ENCODE measurements at places on chromosomes 3 and 15. TPM values are rescaled to one million over a fixed set of nuclear protein-coding genes. Genes with fewer than 3 reads are reported as not detected.
A peak's percentile ranks its signal among the peaks of the same experiment; 100 is the strongest.

GRCh38 chr3:123620343-123620742 is 35.5 kb upstream of the HACD2 start:
- no peak for DNase-seq

EXOG gene
- 16.6 TPM for total RNA-seq

SCG3 gene
- not detected for total RNA-seq

- no peak for DNase-seq
Measured at GRCh38 chr15:41827290-41827879, 507 bp upstream of the JMJD7 start.

CCR5 gene
- 0.31 TPM for total RNA-seq

DNA sequence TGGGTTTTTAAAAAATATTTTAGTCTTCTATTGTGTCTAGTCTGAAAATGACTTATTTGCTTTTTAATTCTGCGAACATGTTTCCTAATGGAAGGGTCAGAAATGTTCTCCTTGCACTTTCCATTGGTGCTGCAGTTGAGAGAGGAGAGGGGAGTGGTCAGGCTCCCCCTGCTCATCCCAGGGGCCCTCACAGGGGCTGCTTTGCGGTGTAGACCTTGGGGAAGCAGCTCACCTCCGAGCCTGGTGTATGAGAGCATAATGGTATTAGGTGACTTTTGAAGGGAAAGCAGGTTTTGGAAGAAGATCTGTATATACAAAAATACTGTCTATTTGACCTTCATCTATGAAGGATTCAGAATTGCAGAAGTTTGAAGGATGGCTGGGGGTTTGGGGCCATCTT is 28.3 kb downstream of the APBA2 start:
- DNase-seq: no peak

LCTL gene
- not detected for total RNA-seq

SLC12A8 gene
- total RNA-seq: not detected

GRCh38 chr15:28897861-28898585 is 12.2 kb downstream of the APBA2 start:
- no peak for DNase-seq

DNA sequence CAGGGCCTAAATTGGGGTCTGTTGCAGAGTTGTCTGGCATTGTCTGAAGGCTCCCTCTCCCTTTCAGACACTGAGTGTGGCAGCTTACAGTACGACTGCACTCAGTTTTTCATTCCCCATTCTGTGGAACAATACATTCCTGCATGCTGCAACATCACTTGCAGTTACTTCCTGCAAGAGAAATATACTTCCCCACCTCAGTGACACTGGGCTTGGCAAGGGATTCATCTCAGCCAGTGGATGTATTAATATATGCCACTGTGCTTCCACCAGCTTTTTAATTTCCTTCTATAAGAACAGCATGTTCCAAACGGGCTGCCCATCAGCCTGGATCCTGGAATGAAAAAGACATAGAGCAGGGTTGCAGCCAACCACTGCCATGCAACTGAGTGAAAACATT is 23.1 kb downstream of the B3GALNT1 start:
- peak; percentile 53 for DNase-seq

- DNase-seq: no peak
Measured at GRCh38 chr15:68184616-68185480, 20.3 kb downstream of the CALML4 start.

- DNase-seq: no peak
Measured at GRCh38 chr3:43766672-43767465, 76.1 kb downstream of the ABHD5 start.

ADGRG7 gene
- total RNA-seq: not detected

MINDY4B gene
- total RNA-seq: not detected

- no peak for DNase-seq
Measured at GRCh38 chr15:90354986-90355385, 2.9 kb downstream of the ZNF774 start.

GRCh38 chr3:54177816-54178215 is 55.5 kb downstream of the CACNA2D3 start:
- DNase-seq: no peak

NOP10 gene
- 354 TPM for total RNA-seq

LSG1 gene
- 38.4 TPM for total RNA-seq

DNA sequence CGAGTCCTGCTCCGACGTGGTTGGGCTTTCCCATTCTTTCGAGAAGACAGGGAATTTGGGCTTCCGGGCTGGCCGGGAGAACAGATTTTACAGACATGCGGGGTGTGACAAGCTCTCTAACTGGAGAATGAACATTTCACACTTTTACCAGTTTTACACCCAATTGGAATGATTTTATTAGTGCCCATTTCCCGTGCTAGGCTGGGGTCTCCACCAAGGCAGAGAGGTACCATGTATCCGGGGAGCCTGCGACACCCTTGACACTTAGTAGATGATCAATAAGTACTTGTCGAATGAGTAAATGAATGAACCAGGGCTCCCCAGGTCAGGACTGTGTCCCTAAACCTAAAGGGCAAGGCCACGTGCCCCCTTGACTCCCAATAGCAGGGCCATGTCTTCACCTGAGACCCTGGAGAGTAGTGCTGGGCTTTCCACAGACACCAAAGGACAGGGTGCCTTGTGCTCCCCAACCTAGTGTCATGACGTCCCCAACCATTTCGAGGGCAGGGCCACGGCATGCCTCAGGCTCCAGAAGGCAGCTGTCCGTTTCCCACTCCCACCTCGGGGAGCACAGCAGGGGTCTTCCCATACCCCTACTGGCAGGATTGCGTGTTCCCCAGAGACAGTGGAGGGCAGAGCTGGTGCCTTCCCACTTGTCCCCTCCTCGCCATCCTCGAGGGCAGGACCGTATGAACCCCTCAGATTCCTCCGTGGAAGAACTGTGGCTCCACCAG is 679 bp upstream of the MYD88 start:
- DNase-seq: peak; percentile 23

GRCh38 chr3:124653797-124654469 is 76.3 kb upstream of the UMPS start:
- no peak for DNase-seq

GRCh38 chr3:41362638-41363559 is 163.6 kb downstream of the CTNNB1 start:
- DNase-seq: peak; percentile 11

DNA sequence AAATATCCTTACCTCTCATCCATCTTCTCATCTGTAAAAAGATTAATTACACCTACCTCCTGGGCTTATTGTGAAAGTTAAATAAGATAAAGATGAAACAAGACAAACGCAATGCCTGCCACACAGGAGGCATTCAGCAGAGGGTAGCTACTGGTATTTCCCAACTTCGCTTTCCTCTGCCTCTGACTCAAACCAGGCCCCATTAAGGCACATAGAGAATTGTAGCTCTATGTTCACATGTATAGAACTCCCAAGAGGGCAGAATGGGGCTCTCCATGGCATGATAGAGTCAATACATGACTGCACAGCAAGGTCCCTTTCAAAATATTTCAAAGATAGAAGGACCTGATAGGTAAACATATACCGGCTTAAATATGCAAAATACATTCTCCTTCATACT is 1.4 kb downstream of the LYSMD2 start:
- DNase-seq: peak; percentile 51

- DNase-seq: no peak
Measured at GRCh38 chr3:51708216-51708845, 1.5 kb downstream of the GRM2 start.

CD200 gene
- total RNA-seq: not detected

FES gene
- 0.64 TPM for total RNA-seq

DNA sequence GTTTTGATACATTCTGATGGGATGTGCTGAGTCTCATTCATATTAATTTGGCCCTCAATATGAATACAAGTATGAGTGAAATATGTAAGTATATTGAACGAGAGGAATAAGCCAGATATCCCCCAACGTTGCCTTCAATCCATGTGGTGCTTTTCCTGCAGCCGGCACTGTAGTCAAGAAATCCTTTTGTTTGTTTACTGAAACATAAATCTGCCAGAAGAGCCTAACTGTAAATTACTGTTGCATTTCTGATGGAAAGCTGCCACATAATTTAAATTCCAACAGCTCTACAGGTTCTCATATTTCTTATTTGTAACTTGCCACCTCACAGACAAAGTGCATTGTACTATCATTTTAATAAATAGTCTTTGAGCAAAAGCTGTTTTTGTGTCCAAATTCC is 314.0 kb downstream of the KBTBD8 start:
- no peak for DNase-seq

DNA sequence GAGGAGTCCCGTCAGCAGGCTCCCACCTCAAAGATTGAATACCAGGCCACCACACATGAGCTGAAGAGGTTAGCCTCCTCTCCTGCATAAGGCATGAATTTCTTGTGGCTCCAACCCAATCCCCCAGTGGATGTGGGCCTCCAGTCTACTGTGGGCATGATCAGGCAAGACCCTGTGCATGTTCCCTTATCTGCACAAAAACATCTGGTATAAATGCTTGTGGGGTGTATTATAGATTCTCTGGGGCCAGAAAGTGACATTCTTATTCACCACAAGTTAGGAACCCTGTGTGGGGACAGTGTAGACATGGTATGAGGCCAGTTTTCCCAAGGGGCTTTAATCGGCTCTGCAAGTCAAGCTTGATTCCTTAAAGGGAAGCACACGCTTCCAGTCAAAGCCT is 18.2 kb upstream of the UBP1 start:
- no peak for DNase-seq

DNA sequence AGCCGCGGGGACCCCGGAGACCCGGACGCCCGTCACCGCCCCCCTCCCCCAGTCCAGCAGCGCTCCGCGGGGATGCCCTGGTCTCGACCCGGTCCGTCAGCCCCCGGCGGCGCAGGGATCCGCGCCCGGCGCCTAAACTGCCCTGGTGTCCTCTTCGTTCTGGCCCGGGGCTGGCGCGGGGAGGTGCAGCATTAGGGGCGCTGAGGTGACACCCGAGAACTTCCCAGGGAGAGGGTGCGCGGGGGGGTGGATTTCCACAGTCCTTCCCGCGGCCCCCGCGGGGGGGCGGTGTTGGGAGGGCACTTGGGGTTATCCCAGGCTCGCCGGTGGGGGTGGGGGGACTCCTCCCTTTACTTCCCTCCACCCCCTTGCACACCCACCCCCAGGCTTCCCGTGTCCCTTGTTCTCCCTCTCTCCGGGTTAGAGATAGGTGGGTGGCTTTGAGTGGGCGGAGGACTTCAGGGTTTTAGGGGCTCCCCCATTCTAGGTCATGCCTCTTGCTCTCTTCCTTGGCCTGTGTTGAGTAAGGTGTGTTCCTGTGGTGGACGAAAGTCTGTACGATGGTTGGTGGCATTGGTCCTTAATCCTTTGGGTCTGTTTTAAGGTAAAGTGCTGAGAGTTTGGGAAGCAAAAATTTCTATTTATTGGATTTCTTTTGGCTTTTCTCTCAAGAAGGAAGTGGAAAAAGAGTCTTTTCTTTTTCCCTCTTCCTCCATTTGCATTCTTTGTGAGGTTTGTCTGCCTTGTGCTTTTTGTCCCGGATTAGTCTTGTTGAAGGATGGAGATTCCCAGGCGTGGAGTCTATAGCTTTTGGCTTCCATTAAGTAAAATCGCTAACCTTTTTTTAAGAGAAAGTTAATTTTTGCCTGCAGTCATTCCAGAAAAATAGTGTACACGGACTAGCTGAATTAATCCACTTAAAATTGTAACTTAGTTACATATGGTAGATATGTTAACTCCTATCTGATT is 811 bp downstream of the SKIL start:
- DNase-seq: peak; percentile 40

DNA sequence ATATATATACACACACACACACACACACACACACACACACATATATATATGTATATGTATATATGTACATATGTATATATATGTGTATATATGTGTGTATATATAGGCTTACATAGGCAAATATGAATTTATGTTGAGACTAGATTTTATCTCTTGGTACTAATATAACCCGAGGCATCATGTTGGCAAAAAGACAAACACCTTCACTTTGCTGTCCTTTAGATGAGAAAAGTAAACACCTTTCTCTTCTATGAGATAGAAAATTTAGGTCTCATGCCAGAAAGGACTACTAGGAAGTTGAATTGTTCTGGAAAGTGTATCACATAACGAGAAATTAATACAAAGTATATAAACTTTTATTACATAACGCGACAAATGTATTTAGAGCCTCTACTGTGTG is 19.6 kb upstream of the LEO1 start:
- no peak for DNase-seq

DNA sequence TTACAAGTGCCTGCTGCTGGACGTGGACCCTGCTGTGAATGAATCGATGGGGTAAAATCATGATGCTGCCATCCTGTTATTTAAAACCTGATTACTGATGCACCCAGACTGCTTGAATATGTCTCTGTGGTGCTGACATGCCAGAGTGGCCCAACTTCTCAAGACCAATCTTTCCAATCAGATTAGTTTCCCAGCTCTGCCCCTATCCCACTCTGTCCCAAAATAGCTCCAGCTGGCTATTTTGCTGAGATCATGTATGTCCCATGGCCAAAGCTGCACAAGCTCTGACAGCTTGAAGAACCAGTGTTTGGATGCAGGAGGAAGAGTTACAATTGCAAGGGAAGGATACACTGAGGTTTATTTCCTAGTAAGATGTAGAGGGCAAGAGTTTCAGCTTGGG is 153.6 kb downstream of the TMEM108 start:
- no peak for DNase-seq

DNA sequence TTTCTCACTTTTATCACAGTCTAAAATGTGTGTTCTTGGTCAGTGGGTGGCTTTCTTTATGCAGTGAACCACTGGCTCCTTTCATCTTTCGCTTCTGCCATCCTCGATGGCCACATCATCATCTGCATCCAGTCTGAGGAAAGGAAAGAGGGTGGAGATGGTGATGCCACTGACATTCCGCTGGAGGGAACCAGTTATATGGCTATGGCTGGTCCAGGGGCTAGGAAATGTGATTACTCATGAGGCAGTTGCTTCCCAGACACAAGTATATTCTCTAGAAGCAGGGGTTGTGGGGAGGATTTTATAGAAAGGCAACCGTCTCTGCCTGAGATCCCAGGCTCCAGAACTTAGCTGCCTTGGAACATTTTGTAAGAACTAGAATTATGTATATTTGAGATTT is 246.7 kb upstream of the AZI2 start:
- DNase-seq: no peak

- no peak for DNase-seq
Measured at GRCh38 chr3:192082730-192083660, 622.0 kb downstream of the PYDC2 start.

FOXB1 gene
- total RNA-seq: not detected

CTXND1 gene
- total RNA-seq: not detected

DNA sequence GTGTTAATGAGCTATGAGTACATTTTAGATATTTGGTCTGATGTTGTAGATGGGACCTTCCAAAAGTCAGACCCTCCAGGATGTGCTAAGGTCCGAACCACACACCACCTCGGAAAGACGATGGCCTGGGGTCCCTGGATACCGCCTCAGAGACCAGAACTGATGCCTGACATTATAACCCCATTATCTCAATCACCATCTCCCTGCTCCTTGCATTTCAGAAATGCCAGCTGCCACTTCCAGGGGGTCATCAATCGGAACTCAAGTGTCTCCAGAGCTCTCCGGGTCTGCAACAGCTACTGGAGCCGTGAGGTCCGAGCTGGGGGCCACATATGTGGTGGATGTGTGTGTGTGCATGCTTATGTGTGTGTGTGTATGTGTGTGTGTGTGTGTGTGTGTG is 7.9 kb downstream of the DUOX1 start:
- no peak for DNase-seq
